AML-193 (cell line): ENCODE measurements at places on chromosomes 11 and 22.

DNA sequence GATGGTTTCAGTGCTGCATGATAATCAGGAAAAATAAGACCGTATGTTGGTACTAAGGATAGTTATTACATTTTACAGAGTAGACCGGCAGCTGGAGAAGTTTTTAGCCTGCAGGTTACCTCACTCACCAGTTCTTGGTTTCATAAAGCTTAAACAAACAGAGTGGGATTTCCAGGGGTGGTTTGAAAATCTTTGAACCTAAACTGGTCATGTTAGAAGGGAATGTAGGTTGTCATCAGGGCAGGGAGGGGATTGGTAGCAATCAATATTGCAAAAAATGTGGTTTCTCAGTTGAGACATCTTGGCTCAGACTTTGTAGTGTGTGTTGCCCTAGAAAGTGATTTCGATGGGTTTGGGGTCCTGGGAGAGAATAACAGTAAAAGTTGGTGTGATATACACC, 17.5 kb downstream of the EXT2 start:
- no peak for DNase-seq

- DNase-seq, result no peak
Measured at GRCh38 chr11:9851366-9851765, 187.5 kb downstream of the SWAP70 start.

GRCh38 chr11:69650832-69651344, 9.9 kb downstream of the CCND1 start:
- no peak for DNase-seq

GRCh38 chr11:123354371-123354975, 75.6 kb upstream of the GRAMD1B start:
- no peak for DNase-seq

GRCh38 chr11:126088999-126089398, 26.3 kb upstream of the CDON start:
- DNase-seq, result no peak

DNA sequence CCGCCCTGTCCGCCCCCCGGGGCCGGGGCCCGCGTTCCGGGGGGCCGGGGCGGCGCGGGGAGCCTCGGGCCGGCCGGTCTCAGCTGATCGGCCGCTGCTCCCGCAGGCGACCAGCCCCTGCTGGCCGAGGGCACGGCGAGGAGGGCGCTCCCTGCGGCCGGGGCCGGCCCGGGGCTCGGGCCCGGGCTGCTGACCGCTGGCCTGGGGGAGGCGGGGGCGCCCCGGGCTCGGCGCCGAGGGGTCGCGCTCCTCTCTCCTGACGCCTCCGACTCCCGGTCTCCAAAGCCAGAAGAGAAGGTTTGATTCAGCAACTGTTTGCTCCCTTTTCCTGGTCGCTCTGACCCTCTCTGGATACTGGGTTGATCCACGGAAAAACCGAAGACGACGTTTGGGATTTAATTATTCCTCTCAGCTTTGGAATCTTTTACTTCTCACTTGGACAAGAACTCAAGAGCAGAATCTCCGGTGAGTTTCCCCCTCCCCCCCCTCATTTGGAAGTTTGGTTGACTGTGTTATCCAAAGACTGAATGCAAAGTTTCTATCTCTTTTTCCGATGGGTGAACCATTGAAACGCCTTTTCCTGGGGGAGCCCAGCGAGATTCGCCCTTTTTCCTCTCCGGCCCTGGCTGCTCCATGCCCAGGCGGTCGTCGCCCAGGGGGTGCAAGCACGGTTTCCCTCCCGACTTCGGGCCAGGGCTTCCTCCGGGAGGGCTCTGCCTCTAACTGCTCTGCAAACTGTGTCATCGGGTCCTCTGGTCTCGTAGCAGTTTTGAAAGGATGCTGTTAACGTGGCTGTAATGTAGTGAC, 725 bp downstream of the KDM2A start:
- peak; percentile 5 for DNase-seq

- no peak for DNase-seq
Measured at GRCh38 chr11:70535191-70535971, 137.1 kb downstream of the CTTN start.

- no peak for DNase-seq
Measured at GRCh38 chr11:45025716-45026492, 75.2 kb upstream of the TP53I11 start.

DNA sequence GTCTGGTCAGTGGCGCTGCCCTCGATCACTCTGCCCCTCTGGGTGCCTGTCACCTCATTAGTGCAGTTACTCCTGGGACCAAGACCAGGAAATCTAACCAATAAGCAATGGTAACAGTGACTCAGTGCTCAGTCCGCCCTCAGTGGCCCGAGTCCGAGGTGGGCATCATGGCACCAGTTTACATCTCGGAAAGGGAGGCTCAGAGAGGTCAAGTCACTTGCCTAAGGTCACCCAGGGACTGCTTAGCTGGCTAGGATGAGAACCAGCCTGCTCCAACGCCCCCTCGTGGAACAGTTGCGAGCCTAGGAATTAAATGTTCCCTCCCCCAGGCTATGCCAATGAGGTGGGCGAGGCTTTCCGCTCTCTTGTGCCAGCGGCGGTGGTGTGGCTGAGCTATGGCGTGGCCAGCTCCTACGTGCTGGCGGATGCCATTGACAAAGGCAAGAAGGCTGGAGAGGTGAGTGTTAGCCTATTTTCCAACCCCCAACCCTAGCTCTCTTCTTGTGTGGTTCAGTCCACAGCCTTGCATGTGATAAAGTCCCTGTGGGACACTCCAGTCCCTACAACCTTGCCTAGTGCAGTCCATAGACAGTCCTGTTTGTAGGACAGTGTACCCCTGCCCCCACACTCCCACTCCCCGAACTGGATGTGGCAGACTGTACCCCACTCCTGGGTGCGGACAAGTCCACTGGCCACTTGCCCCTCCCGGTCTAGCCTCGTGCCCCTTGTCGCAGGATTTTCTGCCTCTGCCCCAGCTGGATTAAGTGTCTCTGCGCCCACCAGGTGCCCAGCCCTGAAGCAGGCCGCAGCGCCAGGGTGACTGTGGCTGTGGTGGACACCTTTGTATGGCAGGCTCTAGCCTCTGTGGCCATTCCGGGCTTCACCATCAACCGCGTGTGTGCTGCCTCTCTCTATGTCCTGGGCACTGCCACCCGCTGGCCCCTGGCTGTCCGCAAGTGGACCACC, 1.1 kb downstream of the MTFP1 start:
- peak; percentile 82 for DNase-seq

DNA sequence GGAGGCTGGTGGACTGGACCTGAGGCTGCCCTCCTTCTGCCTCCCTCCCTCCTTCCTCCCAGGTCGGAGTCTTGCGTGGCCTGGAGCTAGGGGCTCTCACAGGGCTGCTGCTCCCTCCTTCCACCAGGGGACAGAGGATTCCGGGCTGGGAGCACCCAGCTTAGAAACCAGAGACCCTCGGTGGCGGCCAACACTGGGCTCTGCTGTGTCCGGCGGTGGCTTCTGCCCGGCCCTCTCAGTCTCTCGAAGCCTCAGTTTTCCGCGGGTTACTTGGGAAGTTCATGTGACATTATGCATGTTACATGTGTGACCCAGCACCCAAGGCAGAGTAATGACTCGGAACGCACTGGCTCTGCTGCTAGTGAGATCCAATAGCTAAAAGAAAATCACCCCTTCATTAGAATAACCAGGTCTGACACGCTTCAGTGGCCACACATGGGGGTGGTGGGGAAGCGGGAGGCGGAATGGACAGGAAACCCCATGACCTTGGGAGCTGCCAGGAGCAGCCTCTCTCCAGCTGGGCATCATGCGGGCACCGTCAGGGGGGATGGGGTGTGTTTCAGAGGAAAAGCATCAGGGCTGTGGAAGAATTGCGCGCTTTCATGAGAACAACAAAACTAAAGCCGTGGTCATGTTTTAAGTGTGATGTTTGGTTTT, 5.9 kb upstream of the MRGPRG start:
- no peak for DNase-seq

DNA sequence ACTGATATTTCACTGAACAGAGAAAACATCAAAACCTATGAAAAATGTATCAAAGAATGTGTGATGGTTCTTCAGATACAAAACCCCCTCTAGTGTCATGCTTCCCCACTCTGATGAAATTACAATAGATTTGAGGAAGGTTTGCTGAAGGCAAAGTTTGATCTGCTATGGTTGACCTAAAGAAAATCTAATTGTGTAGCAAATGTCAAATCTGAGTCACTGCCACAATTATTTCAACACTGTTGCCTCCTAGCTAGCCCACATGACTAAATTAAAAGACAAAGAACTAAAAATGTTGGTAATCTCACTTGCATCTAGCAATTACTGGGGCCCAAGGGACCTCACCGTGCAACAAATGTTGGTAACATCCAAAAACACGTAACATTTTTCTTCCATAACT, 728.0 kb downstream of the DLG2 start:
- DNase-seq, result no peak

- no peak for DNase-seq
Measured at GRCh38 chr11:103936059-103936458, 100.4 kb upstream of the DDI1 start.

DNA sequence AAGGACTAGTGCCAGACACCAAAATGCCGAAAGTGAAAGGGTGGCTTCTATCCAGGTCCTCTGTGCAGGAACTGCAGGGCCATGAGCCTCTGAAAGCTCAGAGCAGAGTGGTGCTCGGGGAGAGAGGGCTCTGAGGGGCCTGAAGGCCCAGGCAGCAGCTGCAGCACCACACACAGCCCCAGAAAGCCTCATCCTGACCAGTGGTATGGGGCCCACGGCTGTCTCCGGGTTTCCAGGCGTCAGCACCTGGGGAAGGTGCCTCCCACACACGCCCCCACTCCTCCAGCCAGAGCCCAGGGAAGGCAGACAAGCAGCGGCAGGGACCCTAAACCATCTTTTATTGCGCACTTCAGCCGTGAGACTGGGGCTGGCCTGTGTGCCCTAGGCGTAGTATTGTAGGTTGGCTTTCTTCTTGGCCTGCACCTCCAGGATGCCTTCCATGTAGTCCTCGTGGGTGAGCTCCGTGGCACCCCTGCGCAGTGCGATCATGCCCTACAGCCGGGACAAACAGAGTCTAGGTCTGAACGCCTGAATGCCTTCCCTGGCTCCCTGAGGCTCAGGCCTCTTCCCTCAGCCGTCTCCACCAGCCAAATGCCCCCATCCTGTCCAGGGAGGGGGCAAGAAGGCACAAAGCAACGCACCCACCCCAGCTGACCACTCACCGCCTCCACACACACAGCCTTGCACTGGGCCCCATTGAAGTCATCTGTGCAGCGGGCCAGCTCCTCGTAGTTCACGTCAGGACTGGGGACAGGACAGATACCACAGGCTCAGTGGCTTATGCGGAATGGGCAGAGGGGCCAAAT, 7.6 kb downstream of the PSMC3 start:
- DNase-seq, result no peak

DNA sequence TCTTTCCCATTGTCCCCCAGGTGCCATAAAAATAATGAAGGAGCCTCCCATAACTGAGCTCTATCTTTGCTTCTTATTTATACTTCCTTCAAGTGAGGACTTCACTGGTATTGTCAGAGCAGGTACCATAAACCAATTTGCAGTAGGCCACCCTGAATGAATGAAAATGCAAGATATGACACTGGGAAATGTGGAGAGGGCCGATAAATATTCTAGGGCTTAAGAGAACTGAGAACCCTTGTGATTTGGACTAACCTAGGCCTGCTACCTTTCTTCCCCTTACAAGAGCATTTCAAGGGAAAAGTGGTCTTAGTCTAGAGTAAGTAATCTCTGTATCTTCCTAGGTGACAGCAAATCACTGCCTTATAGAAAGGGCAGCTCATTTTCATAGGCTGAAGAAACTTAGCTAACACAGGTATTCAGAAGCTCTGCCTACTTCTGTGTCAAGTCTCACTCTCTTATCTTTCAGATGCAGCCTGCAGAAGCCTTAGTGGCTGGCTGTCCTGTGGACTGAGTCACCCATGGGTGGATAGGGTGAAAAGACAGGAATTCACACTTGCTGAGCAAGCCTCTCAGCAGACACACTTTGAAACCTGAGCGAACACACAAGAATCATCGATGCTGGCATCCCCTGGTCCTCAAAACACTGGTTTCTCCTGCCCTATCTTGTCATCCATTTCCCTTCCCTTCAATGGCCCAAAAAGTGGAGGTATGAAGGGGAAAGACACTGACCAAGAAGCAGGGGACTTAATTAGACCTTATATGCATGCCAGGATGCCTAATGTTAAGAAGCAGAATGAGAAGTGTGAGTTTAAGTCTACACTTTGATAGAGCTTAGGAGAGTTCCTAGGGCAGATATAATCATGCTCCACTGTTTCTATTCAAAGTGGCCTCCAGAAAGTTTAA, 15.2 kb downstream of the NRIP3 start:
- no peak for DNase-seq

DNA sequence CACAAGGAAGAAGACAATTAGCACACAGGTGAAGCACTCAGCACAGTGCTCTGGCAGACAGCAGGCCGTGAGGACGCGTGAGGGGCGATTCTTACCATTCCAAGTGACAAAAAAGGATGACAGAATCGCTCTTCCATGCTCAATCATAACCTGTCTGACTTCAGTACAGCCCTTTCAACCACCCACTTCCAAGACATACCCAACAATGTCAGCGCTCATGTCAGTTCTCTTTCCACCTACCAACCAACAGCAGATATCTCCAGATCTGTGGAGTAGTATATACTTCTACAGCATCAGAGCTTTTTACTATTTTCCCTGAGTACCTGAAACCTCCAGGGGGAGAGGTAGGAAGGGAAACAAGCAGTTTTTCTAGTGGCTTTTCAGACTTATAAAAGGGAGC, 40.2 kb downstream of the MORC2 start:
- no peak for DNase-seq

DNA sequence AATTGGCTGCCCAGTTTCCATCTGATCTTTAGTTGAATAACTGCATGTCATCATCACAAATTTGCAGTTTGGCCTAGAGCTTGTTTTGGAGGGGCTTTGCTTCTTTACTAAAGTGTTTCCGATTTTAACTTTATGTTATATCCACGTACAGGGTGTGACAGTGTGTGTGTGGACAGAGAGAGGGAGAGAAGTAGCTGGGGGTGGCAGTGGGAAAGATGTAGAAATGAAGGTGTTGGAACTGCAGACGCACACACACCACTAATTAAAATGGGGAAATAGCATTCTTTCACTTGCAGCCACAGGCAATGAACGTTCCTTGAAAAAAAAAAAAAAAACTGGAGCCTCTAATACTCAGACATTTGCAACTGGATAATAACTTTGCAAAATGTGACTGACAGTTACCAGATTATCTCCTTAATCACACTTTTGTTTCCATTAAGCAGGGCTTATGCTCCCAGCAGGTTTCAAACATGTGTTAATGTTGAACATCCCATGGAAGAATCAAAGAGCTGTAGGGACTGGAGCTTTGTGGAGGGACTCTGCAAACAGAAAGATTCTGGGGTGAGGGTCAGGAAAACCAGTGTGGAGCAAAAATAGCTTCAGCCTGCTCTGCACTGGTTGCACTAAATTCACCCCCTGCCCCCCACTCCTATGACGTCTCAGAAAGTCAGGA, 238.1 kb upstream of the TENM4 start:
- DNase-seq, result no peak

DNA sequence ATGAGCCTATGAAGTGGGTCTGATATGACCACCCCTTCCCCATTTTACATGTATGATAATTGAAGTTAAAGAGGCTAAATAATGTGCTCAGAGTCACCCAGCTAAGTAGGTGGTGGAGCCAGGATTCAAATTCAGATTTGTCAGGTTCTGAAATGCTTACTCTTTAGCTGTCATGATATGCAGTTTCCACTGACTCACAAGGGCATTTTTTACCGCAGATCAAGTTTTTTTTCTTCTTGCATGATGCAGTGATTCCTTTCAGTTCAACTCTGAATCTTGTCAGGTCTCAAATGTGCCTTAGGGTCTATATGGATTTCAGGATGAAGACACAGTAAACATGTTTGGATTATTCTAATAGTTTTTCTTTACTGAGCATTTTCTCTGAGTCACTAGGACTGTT, 12.6 kb upstream of the TRIM44 start:
- DNase-seq, result no peak
